ENCODE measurements at places on chromosomes 1 and 21. TPM values are rescaled to one million over a fixed set of nuclear protein-coding genes. Genes with fewer than 3 reads are reported as not detected.

The SLC9C2 gene
- not detected for total RNA-seq

The DAB1 gene
- 0.66 TPM for total RNA-seq

DNA sequence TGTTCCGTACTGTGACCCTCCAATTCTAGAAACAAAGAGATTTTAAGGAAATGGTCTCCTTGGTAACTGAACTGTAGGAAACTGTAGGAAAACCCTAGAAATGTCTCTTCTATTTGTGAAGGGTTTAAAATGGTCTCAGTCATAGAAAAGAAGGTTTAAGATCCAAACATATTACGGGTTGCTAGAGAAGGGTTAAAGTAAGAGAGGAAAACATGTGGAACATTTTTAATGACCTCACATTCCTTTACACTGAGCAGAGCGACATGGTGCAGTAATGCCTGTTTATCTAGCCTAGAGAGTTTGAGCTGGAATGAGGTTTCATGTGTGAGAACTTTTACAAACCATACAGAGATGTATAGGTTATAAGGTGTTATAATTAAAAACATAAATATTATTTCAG, 36.9 kb upstream of the C1orf105 start:
- H3K4me3 ChIP-seq, result no peak overlapping the region
- no peaks in the 10 kb centered on the region for H3K4me1 ChIP-seq
- no peak overlapping the region for H3K27ac ChIP-seq
- no peaks in the 10 kb centered on the region for H3K27me3 ChIP-seq
- DNase-seq, result no peak

DNA sequence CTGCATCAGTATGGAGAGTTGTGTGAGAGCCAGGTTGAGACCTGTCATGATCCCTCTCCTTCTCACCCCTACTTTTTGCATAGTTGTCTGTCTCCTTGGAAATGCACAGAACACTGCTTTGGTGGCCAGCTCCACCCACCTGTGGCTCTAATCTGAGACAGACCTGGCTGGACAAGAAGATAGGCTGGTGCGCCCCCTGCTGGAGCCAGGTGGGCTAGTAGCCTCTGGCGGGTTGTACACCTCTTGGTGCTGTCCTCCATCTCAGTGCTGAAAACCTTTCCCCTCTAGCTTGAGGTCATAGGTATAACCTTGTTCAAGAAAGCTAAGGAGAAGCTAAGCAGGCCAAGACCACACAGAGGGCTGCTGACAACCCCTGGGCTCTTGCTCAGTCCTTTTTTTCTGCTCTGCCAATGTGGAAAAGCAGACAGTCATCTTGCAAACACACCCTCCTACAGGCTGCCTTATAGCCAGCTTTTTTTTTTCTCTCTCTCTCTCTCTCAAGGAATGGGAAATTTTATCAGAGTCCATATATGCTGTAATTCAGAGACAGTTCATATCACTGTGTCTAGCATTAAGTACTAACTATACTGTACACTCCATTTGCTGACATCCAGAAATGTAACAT, 58.8 kb upstream of the SPATA6 start:
- H3K4me1 ChIP-seq, result no peaks in the 10 kb centered on the region
- DNase-seq, result no peak
- H3K36me3 ChIP-seq, result no peaks in the 10 kb centered on the region
- peaks cover 3% of the 10 kb centered on the region for H3K27me3 ChIP-seq
- H3K4me3 ChIP-seq, result no peak overlapping the region

GRCh38 chr1:11337580-11338073, 64.6 kb downstream of the UBIAD1 start:
- H3K4me3 ChIP-seq, result no peak overlapping the region
- H3K27ac ChIP-seq, result no peak overlapping the region
- H3K36me3 ChIP-seq, result no peaks in the 10 kb centered on the region
- no peak for DNase-seq
- H3K27me3 ChIP-seq, result peaks cover 5% of the 10 kb centered on the region

GRCh38 chr1:29388884-29389283, 152.6 kb downstream of the PTPRU start:
- no peaks in the 10 kb centered on the region for H3K4me1 ChIP-seq
- peaks cover 13% of the 10 kb centered on the region for H3K27me3 ChIP-seq
- no peak overlapping the region for H3K4me3 ChIP-seq

DNA sequence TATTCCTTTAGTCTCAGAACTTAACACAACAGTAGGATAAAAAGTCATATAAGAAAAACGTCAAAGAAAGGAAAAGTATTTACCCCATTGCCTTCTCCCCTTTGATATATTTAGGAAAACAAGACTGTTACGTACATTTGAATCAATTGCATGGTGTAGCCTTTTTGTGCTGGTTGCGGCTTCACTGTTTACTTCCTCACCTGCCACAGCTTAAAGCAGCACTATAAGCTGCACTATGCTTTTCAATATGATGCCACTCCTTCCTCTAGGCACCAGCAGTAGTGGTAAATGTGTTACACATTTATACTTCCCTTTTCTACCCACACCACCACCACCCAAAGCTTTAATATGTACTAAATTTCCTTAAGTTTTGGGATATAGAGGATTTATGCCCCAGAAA, 111.1 kb downstream of the ATP1B1 start:
- H3K36me3 ChIP-seq, result no peaks in the 10 kb centered on the region
- H3K27me3 ChIP-seq, result no peaks in the 10 kb centered on the region
- no peak overlapping the region for H3K27ac ChIP-seq
- DNase-seq, result no peak

DNA sequence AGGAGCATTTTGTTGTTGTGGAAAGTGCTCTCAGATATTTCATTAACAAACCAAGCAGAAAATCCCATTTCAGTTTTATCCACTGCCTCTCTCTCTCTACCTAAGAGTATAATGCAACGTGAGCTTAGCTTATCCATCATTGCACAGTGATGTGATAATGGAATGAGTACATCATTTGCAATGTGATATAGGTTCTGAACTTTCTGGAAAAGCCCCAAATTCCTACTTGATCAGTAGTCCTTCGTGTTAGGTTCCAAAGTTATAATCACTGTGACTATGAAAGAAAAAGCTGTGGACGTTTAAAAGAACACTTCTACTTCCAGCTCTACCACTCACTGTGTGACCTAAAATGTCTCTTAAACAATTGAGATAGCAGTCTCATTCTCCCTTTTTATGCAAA, 76.4 kb upstream of the PRMT6 start:
- H3K27ac ChIP-seq, result no peak overlapping the region
- no peak for DNase-seq
- H3K4me3 ChIP-seq, result no peak overlapping the region
- H3K4me1 ChIP-seq, result no peaks in the 10 kb centered on the region
- H3K36me3 ChIP-seq, result no peaks in the 10 kb centered on the region

GRCh38 chr1:77592906-77593305, 89.6 kb downstream of the ZZZ3 start:
- DNase-seq, result no peak
- H3K4me3 ChIP-seq, result no peak overlapping the region
- H3K27ac ChIP-seq, result no peak overlapping the region
- no peaks in the 10 kb centered on the region for H3K27me3 ChIP-seq
- H3K4me1 ChIP-seq, result no peaks in the 10 kb centered on the region

- H3K27ac ChIP-seq, result no peak overlapping the region
- H3K36me3 ChIP-seq, result no peaks in the 10 kb centered on the region
- H3K27me3 ChIP-seq, result no peaks in the 10 kb centered on the region
- H3K4me3 ChIP-seq, result no peak overlapping the region
- no peak for DNase-seq
These were observed 19.3 kb upstream of the DNAJC28 start for GRCh38 chr21:33510826-33511225.

- H3K27me3 ChIP-seq, result no peaks in the 10 kb centered on the region
- H3K36me3 ChIP-seq, result no peaks in the 10 kb centered on the region
- no peak overlapping the region for H3K4me3 ChIP-seq
- DNase-seq, result no peak
- H3K4me1 ChIP-seq, result peaks cover 12% of the 10 kb centered on the region
These were observed 60.2 kb downstream of the PBX1 start for GRCh38 chr1:164619006-164619784.

- DNase-seq, result no peak
- no peak overlapping the region for H3K4me3 ChIP-seq
- no peaks in the 10 kb centered on the region for H3K36me3 ChIP-seq
- H3K4me1 ChIP-seq, result no peaks in the 10 kb centered on the region
- no peaks in the 10 kb centered on the region for H3K27me3 ChIP-seq
These were observed 34.6 kb upstream of the POU2F1 start for GRCh38 chr1:167185974-167186657.

Data from breast epithelium (tissue), 4 donors.